ENCODE measurements at places on chromosomes 2 and 18.

GRCh38 chr2:40690525-40690924 is 238.6 kb upstream of the SLC8A1 start:
- DNase-seq: peak; percentile 5

DNA sequence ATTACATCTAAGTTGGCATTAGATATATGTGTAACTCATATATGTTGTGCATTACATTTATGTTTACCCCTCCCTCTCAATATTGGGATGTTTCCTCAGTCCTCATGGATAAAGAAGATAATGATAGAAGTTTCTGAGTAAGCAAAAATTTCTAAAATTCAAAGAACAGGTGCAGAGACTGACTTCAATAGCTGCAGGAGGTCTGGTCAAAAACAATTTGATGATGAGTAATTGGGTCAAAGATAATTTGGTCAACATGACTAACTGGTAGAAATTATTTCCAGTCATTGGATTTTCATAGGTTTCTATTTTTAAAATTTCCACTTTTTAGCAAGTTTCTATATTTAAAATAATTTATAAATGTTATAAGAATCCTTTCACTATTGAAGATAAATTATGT is 1130.9 kb upstream of the SLC39A10 start:
- no peak for DNase-seq

DNA sequence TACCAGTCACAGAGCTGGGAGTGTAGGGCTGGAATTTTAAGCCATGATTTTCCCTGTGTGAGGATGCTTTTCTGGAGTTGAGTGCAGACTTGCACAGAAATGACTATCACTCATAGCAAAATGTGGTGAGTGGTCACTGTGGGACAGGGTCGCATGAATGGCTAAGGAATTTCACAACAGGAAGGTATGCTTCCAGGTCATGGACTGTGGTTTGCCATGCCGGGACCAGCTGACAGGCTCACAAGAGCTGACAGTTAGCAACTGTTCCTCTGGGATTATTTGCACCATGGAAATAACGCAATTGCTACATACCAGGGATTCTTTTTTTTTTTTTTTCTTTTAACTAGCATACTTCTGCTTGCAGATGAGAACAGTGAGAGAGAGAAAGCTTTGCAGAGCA is 3.8 kb upstream of the UXS1 start:
- no peak for DNase-seq

- no peak for DNase-seq
These were observed 213.6 kb downstream of the PMAIP1 start for GRCh38 chr18:60113396-60113795.

GRCh38 chr18:27010784-27011183 is 145.3 kb upstream of the AQP4 start:
- no peak for DNase-seq

DNA sequence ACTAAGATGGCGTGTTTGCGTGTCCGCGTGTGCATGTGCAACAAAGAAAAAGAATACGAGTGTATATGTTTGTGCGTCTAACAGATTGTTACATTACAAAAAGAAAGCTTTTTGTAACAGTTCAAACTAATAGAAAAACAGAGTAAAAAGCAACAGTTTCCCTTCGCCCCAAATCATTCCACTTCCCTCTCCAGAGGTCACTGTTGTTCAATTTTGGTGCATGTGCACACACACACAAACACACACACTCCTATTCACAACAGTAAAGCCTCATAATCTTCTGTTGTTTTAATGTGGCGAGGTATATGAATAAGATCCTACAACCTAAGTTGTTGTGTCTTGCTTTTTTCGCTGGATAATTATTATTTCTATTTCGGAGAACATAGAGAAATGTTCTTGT is 357.3 kb upstream of the SLC8A1 start:
- no peak for DNase-seq

DNA sequence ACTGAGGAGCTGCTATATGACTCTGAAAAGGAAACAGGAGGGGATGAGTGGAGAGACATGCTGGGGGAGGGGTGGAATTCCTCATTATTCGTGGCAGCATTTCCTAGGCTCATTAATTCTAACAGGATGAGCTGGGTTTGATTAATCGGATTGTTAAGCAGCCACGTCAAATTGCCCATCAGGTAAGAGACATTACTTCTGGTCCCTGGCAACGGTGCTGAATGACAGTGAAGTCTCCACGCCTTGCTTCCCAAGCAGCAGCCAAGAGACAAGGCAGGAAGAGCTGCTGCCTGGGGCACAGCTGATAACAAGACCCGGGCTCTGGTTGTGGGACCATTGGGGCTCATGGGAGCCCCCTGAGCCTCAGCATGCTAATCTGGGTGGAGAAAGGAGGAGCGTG is 86.6 kb downstream of the MARCHF4 start:
- no peak for DNase-seq

DNA sequence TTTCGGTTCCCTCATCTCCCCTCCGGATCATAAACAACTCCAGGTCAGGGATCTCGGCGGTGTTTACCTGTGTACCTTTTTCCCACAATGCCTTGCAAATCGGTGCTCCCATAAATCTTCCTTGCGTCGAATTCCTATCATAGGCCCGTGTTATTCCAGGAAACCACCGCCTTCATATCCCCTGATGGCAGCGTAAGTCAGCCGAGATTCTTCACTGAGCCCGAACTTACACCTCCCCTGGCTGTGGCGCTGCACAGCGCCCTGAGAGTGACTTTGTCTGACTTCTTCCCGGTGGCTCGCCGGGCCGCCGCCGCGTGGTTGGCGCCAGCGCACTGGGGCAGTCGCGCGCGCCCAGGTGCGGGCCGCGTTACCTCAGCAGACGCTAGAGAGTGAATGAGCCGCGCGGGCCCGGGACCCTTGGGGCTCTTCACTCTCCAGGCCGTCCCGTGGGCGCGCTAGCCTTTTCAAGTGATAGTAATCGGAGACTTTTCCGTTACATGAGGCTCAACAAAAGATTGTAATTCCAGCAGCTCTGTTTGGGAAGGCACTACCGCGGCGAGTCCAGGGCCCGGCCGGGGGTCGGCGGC is 101.6 kb downstream of the SPTBN1 start:
- DNase-seq: no peak

DNA sequence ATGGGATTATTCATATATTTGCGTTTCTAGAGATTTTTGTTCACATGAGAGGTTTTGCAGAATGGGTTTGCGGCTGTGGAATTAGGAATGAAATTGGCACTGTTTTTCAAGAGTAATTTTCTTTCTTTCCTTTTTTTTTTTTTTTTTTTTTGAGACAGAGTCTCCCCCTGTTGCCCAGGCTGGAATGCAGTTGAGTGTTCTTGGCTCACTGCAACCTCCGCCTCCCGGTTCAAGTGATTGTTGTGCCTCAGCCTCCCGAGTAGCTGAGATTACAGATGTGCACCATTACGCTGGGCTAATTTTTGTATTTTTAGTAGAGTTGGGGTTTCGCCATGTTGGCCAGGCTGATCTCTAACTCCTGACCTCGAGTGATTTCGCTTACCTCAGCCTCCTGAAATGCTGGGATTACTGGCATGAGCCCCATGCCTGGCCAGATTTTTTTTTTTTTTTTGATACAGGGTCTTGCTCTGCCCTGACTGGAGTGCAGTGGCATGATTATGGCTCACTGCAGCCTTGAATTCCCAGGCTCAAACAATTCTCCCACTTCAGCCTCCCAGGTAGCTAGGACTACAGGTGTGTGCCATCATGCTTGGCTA is 65.3 kb downstream of the MIB1 start:
- DNase-seq: no peak

DNA sequence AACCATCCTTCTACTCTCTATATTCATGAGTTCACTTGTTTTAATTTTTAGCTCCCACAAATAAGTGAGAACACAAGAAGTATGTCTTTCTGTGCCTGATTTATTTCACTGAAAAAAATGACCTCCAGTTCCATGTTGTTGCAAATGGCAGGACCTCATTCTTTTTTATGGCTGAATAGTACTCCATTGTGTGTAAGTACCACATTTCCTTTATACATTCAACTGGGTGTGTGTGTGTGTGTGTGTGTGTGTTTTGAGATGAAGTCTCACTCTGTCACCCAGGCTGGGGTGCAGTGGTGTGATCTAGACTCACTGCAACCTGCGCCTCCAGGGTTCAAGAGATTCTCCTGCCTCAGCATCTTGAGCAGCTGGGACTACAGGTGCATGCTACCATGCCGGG is 41.2 kb downstream of the KCNG3 start:
- no peak for DNase-seq

DNA sequence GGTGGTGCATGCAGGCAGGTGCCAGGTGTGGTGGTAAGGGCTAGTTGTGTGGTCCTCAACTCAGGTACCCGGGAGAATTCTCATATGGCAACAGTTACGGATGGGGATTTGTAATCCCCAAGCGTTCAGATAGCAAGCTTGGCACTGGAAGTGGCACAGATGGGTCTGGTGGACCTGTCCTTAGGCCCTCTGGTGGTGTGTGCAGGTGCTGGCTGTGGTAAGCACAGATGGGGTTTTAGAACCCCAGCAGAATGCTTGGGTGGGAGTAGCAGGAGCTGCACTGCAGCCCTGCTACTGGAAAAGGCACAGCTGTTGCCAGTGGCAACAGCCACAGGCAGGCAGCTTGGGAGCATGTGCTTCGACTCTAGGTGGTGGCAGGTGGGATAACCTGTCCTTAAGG is 948.2 kb upstream of the FAM98A start:
- no peak for DNase-seq

DNA sequence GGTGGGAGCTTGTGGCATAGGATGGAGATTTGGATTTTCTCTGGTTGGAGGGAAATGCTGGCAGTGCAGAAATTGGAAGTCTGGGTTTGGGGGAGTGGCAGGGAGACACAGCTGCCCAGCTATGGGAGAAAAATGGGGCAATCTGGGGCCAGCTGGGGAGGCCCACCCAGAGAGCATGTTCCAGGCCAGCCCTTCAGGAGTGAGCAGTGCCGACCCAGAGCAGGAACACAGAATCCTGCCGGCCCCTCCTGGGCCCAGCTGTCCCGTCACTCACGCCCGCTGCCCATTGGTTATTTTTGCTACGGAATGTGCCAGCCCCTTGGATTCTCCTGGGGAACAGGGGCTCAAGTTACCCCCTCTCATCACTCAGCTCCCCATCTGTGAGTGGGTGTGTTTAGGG is 4.9 kb downstream of the SPEG start:
- no peak for DNase-seq

DNA sequence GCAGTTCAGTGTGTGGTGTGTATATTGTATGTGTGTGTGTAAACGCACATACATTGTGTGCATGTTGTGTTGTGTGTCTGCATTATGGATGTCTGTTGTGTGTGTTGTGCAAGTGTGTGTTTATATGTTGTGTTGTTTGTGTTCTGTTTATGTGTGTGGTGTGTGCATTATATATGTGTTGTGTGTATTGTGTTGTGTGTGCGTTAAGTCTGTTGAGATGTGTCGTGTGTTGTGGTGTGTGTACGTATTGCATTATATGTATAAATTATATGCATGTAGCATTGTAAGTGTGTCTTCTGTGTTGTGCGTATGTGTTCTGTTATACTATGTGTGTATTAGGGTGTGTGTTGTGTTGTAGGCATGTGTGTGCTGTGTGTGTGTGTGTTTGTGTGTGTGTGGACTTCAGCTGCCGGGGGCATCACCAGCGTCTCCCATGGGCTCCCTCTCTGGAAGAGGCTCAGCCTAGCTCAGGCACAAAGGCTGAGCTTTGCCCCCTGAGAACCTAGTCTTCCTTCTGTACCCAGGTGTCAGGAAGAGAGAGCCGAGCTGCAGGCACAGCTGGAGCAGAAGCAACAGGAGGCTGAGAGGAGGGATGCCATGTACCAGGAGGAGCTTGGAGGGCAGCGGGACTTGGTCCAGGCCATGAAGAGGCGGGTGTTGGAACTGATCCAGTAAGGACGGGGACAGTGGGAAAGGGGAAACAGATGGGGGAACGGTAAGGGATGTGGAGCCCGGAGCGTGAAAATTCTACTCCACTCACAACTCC is 13.7 kb downstream of the RUFY4 start:
- DNase-seq: no peak

GRCh38 chr2:9053534-9053931 is 50.0 kb upstream of the MBOAT2 start:
- no peak for DNase-seq

DNA sequence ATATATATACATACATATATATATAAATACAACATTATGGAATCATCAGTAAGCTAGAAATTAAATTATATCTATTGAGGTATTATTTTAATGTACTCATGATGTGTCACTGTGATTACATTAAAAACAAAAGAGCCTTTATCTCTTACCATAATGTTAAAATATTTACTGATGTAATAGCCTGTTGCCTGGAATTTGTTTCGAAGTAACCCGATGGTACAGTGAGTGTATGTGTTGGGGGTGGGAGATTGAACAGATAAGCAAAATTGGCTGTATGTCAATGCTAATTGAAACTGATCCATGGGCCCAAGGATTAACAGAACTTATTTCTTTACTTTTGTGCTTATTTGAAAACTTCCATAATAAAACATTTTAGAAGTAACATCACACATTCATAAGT is 1473.2 kb downstream of the LRP1B start:
- no peak for DNase-seq

- no peak for DNase-seq
These were observed 26.1 kb downstream of the KCTD18 start for GRCh38 chr2:200483729-200484198.
